Spleen (tissue), 13 donors: ENCODE measurements at places on chromosomes 2 and 18. TPM values are rescaled to one million over a fixed set of nuclear protein-coding genes. Genes with fewer than 3 reads are reported as not detected.

GRCh38 chr2:73610111-73610510, 32.1 kb downstream of the NAT8 start:
- no peak for DNase-seq

GRCh38 chr2:165016772-165017411, 61.6 kb upstream of the SLC38A11 start:
- DNase-seq: no peak

DNA sequence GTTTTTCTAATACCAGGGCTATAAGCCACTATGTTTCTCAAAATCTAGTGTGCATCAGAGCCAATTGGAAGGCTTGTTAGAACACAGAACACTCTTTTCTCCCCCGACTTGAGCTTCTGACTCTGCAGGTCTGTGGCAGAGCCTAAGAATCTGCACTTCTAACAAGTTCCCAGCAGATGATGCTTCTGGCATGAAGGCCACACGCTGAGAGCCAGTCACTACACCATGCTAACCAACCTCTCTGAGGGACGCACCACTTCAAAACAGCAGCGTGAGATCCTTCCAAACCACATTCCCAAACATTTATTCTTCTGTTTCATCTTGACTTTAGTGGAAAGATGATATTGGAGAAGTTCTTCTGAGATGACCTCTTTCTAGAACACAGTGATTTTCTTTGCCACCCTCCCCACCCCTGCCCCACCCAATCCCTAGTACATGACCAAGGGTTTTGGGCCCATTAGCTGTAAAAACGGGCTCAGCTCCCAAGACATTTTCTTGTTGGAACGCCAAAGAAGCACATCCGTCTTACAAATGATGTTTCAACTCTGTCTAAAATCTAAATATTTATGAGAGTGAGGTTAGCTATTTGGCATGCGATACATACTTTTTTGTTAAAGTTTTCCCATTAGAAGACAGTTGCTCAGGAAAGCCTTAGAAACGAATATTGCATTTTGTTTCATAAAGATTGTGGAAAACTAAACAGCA, 391.9 kb downstream of the TMEM182 start:
- no peak for DNase-seq

GRCh38 chr2:138950486-138950885, 170.3 kb upstream of the NXPH2 start:
- DNase-seq: no peak

- no peak for DNase-seq
Observed at GRCh38 chr2:222701721-222702131, 30.3 kb downstream of the MOGAT1 start.

- DNase-seq: no peak
Observed at GRCh38 chr2:113118263-113118657, 9.1 kb upstream of the IL1RN start.

GRCh38 chr2:186976329-186976728, 127.4 kb upstream of the ZSWIM2 start:
- DNase-seq: no peak

The SATB2 gene
- total RNA-seq: 2.7 TPM

The CCDC85A gene
- 0.34 TPM for total RNA-seq

The RAB17 gene
- total RNA-seq: not detected

The EGR4 gene
- not detected for total RNA-seq

The INPP5D gene
- total RNA-seq: 177 TPM

The DSG2 gene
- total RNA-seq: not detected
